CD4-positive, alpha-beta memory T cell (primary cell): ENCODE measurements at places on chromosomes 13 and 19.

GRCh38 chr19:51157265-51157664 lies 15.2 kb downstream of the SIGLEC7 start:
- DNase-seq: no peak

DNA sequence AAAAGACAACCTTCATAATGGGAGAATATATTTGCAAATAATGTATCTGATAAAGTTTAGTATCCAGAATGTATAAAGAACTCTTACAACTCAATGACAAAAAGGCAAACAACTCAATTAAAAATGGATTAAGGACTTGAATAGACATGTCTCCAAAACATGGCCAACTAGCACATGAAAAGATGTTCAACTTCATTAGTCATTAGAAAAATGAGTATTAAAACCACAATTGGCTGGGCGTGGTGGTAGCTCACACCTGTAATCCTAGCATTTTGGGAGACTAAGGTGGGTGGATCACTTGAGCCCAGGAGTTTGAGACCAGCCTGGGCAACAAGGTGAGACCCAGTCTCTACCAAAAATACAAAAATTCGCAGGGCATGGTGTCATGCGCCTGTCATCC lies 18.8 kb upstream of the ZMYM5 start:
- no peak for DNase-seq

GRCh38 chr19:41376241-41376997 lies at the start of gene TMEM91:
TMEM91 (plus strand) TSS chr19:41376533; CDS start chr19:41378310, 1,777 bp downstream.
- no peak for DNase-seq

- no peak for DNase-seq
Observed at GRCh38 chr19:3136684-3137055, 837 bp downstream of the GNA15 start.

GRCh38 chr19:19388568-19389555 lies 16.6 kb upstream of the GATAD2A start:
- DNase-seq: no peak

DNA sequence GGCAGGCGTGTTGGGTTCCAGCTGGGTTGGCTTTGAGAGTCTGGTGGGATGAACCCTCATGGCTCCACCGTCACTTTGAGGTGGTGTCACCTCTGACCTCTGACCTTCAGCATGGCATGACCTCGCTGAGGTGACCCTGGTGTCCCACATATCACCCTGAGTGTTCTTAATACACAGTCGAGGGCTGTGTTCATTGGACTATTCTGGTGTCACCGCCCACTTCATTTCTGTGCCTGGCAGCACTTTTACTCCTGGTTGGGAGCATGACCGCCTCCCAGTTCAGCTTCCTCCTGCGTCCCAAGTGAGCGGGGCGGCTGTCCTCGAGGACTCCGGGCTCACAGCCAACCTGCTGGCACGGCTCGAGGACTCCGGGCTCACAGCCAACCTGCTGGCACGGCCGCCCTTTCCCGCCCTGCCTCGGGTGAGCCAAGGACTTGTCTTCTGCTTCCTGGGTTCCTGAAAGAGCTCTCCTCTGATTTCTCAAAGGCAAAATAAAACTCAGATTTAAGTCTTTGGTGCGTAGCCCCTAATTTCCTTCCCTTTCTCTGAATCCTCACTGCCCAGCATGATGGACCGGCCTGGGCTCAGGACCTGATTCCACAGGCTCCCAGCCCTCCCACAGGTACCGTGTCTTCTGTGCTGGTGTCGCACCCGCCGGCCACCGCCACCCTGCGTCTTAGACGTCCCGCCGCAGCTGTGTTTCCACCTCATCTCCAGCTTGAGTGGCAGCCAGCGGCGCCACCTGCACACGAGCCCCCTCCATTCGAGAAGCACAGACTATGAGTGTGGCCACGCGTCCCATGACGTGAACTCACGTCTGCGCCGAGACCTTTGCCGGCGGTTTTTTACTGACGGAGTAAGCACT lies 10.4 kb downstream of the ATP4B start:
- no peak for DNase-seq

GRCh38 chr19:33186431-33187182 lies 7.5 kb upstream of the LRP3 start:
- no peak for DNase-seq

DNA sequence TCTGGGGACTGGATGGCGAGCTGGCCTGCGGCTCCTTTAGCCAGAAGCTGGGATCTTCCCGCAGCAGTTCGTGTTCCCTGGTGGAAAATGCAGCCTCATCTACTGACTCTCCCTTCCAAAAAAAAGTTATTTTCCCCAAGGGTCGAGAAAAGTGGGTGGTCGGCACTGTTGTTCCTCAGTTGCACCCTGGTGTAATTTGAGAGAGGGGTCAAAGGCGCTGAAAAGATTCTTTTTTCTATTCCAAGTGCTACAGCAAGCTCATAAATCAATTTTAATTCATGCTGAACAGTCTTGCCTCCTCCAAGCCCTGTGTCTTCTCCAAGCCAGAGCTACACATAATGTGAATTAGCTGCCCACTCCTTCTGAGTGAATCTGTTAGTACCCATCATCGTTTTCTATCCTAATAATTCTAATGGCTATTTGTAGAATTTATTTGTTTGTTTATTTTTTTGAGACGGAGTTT lies 774 bp downstream of the SLC25A15 start:
- DNase-seq: no peak

DNA sequence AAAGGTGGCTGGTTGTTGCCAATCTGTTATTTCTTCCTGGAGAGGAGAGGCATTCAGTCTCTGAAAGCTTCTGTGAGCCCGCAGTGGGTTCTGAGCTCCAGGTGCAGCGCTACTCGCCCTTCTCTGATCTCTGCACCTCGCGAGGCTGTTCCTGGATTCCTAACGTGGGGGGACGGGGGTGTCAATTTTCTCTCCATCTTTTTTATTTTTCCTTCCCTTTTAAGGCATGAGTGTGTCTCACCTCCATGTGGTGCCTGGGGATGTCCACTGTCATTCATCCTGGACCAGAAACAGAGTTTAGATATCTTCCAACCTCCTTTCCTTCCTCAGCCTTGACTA lies 626 bp downstream of the ZNF233 start:
- no peak for DNase-seq

DNA sequence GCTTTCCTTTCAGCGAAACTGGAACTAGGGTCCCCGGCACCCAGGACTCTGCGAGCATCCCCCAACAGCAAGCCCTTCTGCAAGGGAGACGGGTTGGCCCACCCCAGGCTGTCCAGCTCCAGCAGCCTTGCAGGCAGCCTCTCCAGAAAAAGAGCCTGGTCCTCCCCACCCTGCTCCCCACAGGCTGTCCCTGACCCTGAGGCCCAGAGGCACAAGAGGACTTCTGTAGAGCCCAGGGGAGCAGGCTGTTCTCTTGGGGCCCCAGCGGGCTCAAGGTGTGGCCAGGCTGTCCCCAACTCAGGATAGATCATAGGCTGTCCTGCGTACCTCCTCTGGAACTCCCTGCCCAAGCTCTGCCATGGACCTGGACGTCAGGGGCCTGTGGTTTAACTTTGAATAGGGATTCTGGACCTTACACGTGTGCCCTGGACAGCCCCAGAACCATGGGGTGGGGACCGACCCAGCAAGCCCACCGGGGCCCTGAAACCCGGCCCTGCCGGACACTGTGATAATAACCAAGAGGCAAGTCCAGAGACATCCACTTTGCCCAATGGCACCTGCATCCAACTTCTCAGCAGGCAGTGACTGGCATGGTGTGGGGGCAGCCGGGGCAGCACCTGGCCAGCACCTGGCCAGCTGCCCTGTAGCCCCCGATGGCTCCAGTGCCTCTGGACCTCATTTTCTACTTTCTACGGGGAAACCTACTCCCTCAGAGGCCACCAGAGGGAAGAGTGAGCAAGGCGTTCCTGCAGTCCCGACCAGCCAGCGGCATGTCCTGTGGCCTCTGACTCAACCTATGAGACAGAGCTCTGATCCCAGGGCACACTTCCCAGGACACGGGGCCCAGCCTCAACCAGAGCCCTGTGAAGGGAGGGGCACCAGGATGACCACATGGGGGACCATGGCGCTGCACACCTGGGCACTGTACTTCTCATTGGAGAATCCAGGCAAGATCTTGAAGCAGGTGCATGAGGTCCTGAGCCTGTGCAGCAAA lies 50.9 kb upstream of the TPM4 start:
- no peak for DNase-seq

DNA sequence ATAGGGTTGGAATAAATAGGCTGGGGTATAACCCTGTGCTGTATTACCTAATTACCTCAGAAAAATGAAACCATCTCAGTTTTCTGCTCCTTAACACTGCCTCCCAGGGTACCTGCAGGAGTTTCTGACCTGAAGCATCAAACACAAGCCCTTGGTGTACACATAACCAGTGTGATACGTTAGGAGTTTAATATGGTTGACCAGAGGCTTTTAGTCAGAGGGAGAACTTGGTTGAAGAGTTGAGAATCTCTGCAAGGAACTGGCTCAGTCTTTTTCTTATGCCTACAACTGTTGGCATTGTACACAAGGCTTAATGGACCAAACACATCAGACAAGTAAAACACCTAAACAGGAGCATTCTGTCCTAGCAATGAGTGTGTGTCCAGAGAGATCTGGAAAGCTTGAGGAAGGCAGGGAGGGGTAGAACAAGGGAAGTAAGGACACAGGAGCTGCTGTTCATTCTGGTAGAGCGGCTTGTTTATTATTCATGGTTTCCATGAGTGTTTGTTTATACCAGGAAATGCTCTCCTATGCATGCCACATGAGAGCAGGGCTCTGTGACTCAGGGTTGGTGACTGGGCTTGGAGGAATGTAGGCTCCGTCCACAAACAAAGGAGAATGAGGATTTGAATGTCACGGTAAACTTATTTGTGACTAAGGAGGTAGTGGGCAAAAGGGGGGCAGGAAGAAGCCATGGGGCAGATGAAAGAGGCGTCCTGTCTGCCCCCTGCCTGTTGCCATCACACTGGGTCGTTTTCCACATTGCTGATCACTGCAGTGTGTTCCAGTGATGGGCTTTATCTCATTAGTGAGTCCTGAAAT lies 11.9 kb upstream of the SPATA13 start:
- no peak for DNase-seq

GRCh38 chr13:66323745-66324347 lies 906.3 kb downstream of the PCDH9 start:
- DNase-seq: no peak

DNA sequence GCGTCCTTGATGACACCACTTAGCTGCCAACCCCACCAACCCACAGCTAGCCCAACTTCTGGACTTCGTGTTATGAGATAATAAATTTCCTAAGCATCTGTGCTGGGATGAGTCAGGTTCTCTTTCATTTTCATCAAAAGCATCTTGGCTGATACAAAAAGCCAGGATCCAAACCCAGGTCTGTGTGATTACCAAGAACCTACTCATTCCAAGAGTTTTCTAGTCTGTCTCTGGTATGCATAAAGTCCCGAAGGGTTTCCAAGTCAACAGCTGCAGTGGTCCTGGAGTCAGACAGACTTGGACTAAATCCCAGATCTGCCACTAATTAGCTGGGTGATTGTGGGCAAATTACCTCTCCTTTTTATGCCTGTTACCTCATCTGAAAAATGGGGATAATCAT lies 55.5 kb upstream of the SERP2 start:
- no peak for DNase-seq
